ENCODE measurements at places on chromosomes 5 and 9. TPM values are rescaled to one million over a fixed set of nuclear protein-coding genes. Genes with fewer than 3 reads are reported as not detected.

- H3K27me3 ChIP-seq = no peaks in the 10 kb centered on the region
- no peak for DNase-seq
- H3K36me3 ChIP-seq = no peaks in the 10 kb centered on the region
- H3K27ac ChIP-seq = no peak overlapping the region
- peaks cover 1% of the 10 kb centered on the region for H3K4me1 ChIP-seq
Measured at GRCh38 chr5:1378866-1379659, 34.2 kb upstream of the CLPTM1L start.

- H3K27me3 ChIP-seq = peaks cover 12% of the 10 kb centered on the region
- no peak overlapping the region for H3K4me3 ChIP-seq
- no peak overlapping the region for H3K27ac ChIP-seq
- DNase-seq = no peak
- H3K4me1 ChIP-seq = no peaks in the 10 kb centered on the region
Measured at GRCh38 chr5:1702318-1702717, 97.3 kb downstream of the MRPL36 start.

Gene PDZD2
- total RNA-seq = not detected

DNA sequence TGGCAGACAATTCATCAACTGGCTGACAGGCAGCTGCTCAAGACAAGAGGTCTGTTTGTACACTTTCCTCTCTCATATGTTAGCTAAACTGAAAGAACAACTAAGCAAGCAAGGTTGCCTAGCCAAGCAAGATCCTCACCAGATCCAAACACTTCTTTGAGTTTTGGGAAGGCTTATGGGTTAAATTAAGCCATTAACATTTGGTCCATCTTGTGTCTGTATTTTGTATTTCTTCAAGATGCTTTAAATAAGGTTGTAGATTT is 170.4 kb upstream of the RAI14 start:
- no peak overlapping the region for H3K4me3 ChIP-seq
- peaks cover 21% of the 10 kb centered on the region for H3K27me3 ChIP-seq
- H3K36me3 ChIP-seq = no peaks in the 10 kb centered on the region
- DNase-seq = no peak
- H3K27ac ChIP-seq = no peak overlapping the region

GRCh38 chr5:38598994-38599617 is 42.7 kb upstream of the LIFR start:
- H3K27me3 ChIP-seq = peaks cover 3% of the 10 kb centered on the region
- H3K27ac ChIP-seq = no peak overlapping the region
- H3K4me1 ChIP-seq = no peaks in the 10 kb centered on the region

Gene FAM169A
- 5.6 TPM for total RNA-seq

Gene PCDH1
- total RNA-seq = not detected

DNA sequence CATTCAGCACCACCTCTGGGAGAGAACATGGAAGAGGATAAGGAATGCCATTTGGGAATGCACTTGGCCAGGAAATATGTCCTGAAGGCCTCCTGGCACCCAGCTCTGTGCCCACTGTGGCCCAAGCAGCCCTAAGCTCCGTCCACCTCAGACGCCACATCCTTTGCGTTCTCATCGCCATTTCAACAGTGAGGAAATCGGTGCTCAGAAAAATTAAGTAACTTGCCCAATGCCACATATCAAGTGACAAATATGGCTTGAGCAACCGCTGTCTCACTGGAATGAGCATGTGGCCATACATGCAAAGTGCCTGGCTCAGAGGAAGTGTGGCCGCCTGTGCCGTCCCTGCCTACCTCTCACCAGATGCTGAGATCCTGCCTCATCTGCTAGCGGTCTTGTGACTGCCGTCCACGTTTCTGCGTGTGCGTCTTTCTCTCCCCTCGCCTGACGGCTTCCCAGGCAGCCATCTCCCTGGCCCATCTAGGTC is 984 bp upstream of the DOK3 start:
- H3K27ac ChIP-seq = no peak overlapping the region
- H3K4me1 ChIP-seq = peaks cover 22% of the 10 kb centered on the region
- peaks cover 41% of the 10 kb centered on the region for H3K36me3 ChIP-seq
- no peaks in the 10 kb centered on the region for H3K27me3 ChIP-seq
- no peak overlapping the region for H3K4me3 ChIP-seq

DNA sequence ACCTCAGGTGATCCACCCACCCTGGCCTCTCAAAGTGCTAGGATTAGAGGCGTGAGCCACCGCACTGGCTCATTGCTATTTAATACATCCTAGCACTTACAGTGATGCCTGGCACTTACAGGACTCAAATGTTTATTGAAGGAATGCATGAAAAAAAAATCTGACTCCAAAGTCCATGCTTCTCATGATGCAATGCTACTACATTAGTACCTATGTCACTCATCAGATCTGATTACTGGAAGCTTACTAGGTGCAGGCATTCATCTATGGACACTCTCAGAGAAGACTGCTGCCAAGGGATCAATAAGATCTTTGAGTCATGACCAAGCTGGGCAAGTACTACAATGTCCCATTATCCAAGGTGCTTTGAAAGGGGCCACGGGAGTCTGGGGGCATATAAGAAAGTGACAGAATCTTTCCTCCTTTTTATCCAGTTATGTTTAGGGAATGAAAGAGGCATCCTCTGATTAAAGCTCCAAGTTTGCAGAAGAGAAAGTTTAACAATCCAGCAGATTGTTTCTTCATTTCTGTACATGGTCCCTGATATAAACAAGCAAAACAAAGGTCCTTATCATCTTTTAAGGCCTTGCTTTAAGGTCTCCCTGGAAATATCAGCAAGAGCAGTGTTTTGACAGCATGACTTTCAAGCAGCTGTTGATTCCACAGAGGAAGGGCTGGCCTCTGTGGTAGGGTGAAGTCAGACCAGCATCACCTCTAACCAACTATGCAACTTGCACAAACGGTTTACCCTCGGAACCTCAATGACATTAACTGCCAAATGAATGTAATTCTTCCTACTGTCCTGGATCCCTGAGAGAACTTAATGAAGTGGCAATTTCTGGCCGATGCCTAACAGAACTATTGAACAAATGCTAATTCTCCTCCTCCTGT is 35.9 kb downstream of the ARPC5L start:
- peaks cover 18% of the 10 kb centered on the region for H3K4me1 ChIP-seq
- H3K27me3 ChIP-seq = no peaks in the 10 kb centered on the region
- H3K27ac ChIP-seq = no peak overlapping the region
- DNase-seq = no peak
- H3K36me3 ChIP-seq = peaks cover 51% of the 10 kb centered on the region
- no peak overlapping the region for H3K4me3 ChIP-seq

- peaks cover 11% of the 10 kb centered on the region for H3K4me1 ChIP-seq
- peaks cover 44% of the 10 kb centered on the region for H3K27me3 ChIP-seq
- H3K36me3 ChIP-seq = no peaks in the 10 kb centered on the region
Measured at GRCh38 chr5:36743891-36744772, 132.4 kb upstream of the NIPBL start.
